ENCODE measurements at places on chromosomes 6 and 20.
A peak's percentile ranks its signal among the peaks of the same experiment; 100 is the strongest.

GRCh38 chr20:50590348-50590664 is 80.1 kb downstream of the PTPN1 start:
- ATAC-seq: no peak

DNA sequence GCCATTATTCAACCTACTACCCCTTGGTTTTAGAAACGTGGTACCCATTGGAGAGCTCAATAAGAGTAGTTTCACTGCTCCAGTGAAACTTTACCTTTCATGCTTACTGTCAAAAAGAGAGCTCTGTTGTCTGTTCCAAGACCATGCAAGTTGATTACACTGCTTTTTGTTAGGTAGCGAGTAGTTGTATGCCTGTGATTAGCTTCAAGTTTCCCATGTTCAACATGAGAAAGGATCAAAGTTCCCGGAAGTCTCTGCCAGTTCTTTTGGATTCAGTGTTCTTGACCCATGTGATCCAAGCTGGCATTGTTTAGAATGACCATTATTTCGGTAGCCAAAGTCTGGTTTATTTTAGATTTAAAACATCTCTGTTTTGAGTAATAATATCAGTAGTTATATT is 107.1 kb downstream of the ZFAND3 start:
- no peak for ATAC-seq

- ATAC-seq: no peak
Observed at GRCh38 chr6:157045831-157046454, 268.8 kb downstream of the ARID1B start.

DNA sequence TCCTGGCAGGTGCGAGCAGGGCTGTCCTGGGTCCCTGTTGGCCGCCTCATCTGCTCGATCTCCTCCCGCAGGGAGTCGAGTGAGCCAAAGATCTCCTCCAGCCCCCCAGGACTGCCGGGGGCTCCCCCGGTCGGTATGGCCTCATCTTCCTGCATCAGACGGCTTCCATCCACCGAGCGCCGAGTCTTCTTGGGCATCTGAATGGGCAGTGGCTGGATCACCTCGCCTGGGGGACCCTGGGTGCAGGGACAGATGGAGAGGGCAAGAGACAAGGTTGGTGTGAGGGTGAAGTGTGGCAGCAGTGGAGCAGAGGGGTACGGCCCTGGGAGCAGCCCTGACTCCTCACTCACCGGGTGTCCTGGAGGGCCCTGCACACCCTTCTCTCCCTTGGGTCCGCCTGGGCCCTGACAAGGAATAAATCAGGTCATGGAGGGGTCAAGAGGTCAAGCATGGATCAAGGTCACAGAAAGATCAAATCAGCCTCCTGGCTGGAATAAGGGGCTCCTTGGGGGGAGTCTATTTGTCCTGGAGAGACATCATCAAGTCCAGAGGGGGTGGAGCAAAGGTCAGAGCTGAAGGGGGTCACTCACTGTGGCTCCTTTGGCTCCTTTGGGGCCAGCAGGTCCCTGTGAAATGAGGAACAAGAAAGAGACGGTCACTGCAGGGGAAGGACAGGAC is 26.5 kb downstream of the COL11A2 start:
- ATAC-seq: no peak

- peak; percentile 30 for ATAC-seq
Observed at GRCh38 chr20:21505161-21505809, 8.6 kb downstream of the NKX2-2 start.

GRCh38 chr6:32967151-32968091 is 973 bp upstream of the BRD2 start:
- no peak for ATAC-seq

DNA sequence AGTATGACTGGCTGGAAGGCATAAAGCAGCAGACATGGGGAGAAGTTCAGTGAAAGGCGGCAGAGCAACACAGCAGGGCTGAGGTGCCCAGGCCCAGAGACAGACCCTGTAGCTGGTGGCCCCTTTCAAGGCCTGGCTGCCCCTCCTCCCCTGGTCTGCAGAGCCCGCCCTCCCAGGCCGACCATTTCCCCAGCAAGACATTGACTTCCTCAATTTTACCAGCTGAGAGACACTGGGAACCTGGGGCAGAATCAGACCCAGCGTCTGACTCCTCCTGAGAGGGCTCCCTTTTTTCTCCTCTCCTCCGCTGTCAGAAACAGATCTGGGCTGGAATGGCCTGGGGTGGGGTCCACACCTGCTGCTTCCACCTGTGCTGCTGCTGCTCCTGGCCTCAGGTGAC is at the start of gene TREML4:
TREML4 (plus strand) TSS at position 254 of the 400 bp plus-strand sequence; CDS start at position 333, 79 bp downstream.
- no peak for ATAC-seq

DNA sequence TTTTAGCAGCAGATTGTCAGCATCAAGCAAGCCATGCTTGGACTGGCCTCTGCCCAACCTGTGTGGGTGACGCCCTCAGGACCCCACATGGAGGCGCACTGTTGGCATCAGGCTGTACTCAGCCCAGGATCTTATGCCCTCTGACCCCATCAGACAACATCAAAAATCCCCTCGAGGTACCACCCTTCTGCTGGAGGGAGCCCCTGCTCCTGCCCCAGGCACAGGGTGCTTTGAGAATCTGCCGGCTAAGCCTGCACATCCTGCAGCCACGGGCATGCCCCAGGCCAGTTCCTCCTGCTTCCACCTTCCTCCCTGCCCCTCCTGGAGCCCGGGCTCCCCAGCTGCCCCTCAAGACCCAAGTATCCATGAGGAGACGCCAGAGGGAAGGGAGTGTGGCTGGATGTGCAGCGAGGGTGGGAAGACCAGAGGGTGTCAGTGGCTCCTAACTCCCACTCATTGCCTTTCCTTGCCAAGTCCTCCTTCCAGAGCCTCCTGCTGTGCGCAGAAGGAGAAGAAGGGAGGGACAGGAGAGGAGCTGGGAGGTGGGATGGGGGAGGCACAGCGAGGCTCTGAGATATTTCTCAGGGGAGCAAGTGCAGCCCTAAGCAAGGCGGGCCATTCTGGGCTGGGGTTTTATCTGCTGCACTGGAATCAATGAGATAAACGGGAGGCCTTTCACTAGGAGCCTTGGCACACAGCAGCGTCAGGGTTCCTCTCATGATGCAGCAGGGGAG is 77.4 kb upstream of the CST7 start:
- ATAC-seq: no peak

DNA sequence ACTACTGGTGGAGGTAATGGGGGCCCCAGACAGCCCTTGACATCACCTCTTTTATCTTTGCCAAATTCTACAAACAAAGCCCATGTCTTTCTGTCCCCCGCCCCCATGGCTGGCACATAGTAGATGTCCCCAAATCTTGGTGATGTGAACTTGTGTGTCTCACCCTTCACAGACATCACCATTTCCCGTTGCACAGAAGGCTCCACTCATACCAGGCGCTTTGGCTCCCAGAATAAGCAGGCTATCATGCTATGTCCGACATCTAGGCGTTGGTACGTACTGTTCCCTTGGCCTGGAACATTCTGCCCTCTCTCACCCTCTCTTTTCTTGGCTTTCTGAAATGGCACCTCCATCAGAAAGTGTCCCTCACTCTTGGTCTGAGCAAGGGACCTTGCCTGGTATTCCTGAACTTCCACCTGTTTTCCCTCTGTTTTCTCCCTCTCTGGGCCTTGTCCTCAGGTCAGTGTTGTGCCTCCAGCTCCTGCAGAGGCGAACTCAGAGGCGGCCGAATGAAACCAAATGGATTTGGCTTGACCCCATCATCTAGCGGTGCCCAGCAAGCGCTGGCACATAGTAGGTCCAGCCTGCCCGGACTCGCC is 968 bp upstream of the CCN5 start:
- ATAC-seq: peak; percentile 75

DNA sequence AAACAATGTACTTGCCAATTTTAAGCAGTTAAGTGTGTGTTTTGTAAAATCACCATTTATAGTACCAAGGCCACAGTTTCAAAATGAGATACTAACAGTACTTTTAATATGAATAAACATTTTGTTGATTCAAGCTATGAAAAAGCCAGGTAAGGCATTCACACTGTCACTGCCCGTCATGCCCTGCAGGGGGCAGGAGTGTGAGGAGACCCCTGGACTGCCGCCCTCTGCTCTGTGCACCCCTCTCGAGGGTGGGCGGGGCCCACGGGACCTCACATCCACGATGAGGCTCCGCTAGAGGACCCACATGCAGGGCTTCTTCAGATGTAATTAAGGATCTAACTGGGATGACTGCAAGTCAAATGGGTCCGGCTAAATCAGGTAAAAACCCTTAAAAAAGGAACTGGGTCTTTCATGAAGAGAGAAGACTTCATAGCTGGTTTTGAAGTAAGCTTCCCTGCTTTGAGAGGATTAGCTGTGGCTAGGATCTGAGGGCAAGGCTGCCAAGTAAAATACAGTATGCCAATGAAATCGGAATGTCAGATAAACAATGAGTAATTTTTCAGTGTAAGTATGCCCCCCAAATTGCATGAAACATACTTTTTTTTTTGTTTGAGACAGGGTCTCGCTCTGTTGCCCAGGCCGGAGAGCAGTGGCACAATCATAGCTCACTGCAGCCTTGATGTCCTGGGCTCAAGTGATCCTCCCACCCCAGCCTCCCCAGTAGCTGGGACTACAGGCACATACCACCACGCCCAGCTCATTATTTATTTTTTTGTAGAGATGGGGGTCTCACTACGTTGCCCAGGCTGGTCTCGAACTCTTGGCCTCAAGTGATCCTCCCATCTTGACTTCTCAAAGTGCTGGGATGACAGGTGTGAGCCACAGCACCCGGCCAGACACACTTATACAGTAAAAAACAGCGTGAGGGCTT is 18.7 kb downstream of the DIDO1 start:
- ATAC-seq: no peak

- no peak for ATAC-seq
Observed at GRCh38 chr20:25336561-25337422, 53.8 kb downstream of the ABHD12 start.

- no peak for ATAC-seq
Observed at GRCh38 chr6:53431704-53432103, 83.0 kb upstream of the ELOVL5 start.

DNA sequence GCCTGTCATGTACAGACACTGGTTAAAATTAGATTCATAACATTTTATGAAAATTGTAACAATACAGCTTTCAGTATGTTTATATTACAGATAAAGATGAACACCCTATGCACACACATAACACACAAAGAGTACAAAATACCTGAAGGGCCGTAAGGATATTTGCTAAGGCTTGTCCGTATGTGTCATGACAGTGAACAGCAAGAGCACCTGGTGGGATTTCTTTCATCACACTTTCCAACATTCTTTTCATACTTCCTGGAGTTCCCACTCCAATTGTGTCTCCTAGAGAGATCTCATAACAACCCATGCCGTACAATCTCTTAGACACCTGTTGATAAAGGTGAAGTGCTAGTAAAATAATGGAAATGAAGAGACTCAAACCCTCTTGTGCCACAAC is 83.7 kb downstream of the HMGCLL1 start:
- ATAC-seq: no peak

GRCh38 chr6:100121854-100122609 is 128.0 kb upstream of the MCHR2 start:
- ATAC-seq: no peak

DNA sequence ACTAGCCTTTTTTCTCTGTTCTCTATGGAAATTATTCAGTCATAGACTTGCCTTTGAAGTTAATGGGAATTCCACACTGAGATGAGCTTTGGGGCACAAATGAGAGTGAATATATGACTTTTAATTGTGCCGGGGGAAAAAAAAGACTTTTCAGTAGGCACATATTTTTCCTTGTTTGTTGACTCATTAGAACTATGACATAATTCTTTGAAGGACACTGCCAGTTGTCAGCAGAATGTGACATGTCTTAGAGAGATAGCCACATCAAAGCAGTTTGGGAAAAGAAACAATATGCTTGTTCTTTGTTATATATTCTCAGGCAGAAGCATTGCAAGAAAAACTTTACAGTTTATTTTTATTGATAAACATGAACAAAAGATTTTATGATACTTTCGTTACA is 138.3 kb downstream of the COL9A1 start:
- ATAC-seq: no peak

GRCh38 chr6:88520445-88520844 is 354.3 kb upstream of the CNR1 start:
- ATAC-seq: no peak

GRCh38 chr6:9272671-9273070 is 837.3 kb upstream of the SLC35B3 start:
- ATAC-seq: no peak

DNA sequence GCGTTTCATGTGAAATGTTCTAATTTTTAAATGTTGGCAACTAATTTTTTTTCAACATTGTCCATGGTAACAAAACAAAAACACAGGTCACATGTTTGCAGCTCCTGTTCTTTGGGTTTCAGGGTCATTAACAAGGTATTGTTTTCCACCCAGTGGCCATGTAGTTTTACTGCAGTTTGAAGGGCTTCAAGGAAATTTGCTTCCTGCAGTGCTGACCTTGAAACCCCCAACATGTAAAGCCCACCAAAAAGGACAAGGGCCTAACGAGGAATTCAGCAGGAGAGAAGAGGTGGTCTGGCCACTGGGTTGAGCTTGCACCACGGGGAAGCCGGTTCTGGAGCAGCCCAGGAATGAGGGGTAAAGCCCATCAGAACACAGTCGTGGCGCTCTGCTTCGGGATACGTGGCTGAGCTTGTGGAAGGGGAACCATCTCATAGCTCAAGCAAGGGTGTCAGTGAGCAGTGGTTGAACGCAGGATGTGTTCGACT is 13.9 kb upstream of the KLHL31 start:
- ATAC-seq: no peak

GRCh38 chr6:45500924-45501816 is 123.4 kb upstream of the SUPT3H start:
- ATAC-seq: no peak

GRCh38 chr6:150977281-150977680 is 111.8 kb downstream of the MTHFD1L start:
- no peak for ATAC-seq

DNA sequence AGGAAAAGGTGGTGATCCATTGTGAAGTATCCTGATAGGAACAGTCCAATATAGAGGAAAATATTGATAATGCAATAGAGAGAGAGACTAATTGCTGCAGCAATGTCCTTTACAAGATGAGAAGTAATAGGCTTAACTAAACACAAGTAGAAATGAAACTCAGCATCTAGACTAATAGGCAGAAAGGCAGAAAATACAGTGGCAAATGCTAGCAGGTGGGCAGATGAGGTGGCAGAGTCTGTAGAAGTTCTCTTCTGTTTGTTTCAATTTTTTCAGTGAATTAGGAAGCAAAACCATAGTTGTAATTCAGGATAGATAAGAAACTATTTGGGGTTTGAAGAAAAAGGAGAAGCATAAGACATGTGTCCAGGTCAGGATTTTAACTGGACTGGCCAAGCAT is 236.7 kb upstream of the HS3ST5 start:
- no peak for ATAC-seq

All from gastroesophageal sphincter (tissue), 4 donors.